ENCODE measurements at places on chromosomes 3 and 15.

GRCh38 chr3:52044869-52045619 lies 11.3 kb downstream of the DUSP7 start:
- no peak for DNase-seq

- no peak for DNase-seq
Observed at GRCh38 chr3:44522494-44522933, 32.5 kb upstream of the ZKSCAN7 start.

GRCh38 chr15:93173369-93173768 lies 84.4 kb upstream of the RGMA start:
- no peak for DNase-seq

GRCh38 chr15:96818861-96819260 lies 488.4 kb downstream of the NR2F2 start:
- no peak for DNase-seq

DNA sequence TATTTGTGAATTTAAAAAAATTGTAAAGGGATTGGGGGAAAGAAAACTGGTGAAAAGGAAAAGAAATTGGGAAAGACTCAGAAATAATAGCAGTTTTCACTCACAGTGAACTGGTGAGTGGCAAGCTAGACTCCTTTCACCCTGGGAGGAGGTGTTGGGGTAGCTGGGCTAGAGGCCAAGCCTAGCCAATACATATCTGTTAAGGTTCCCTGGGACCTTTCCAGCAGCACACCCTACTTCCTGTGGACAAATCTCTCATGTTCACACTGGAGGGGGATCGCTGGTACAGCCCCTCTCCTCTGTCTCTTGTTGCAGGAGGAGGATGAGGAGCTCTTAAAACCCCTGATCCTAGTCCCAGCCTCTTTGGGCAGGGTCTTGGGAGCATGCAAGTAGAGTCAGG lies 3.7 kb upstream of the RPP25 start:
- no peak for DNase-seq

- no peak for DNase-seq
Observed at GRCh38 chr3:136819392-136819730, 435 bp downstream of the SLC35G2 start.

DNA sequence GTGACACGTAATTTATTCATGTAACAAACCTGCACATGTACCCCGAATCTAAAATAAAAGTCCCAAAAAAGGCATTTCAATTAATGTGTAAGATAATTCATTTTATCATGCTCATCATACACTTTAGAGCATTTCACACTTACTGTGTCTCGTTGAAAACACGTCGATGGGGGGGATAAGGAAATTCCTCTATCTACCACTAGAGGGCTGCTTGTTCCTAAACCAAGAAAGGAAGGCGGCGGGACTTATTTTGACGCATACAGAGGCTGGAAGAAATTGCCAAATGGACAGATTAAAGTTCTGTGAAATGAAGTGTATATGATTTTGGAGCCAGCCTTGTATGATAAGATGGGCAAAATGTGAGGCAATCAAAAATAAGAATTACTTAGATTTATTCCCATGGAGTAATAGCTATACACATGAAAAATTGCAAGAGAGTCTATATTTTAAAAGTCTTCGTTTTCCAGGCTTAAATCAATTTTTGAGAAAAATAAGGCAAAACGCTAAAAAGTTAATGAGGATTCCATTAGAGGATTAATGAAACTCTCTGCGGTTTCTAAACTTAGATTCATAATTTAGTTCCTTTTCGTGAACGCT lies 346.8 kb downstream of the CNTN3 start:
- no peak for DNase-seq

- DNase-seq = no peak
Observed at GRCh38 chr3:154176036-154176435, 54.8 kb downstream of the ARHGEF26 start.
